RPMI8226 (cell line): ENCODE measurements at places on chromosomes 1 and 21.

DNA sequence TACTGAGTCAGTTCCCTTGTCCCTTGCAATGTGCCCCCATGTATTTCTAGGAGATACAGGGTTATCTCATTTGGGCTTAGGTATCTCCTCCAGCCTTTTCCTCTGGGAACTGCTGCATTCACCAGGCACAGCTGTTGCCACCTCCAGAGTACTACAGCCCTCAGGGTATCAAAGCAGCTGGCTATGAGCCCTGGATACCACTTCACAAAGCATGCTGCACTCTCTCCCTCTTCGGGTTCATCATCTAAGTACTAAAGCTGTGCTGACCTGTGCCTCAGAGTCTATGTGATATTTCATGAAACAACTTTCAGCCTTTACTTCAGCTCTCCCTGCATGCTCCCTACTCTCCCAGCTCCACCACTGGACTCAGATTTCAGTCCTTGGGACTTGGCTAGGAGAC is 62.3 kb downstream of the CCDC185 start:
- no peak for DNase-seq

- DNase-seq = peak; percentile 80
Observed at GRCh38 chr1:37423810-37424209, 50.6 kb upstream of the ZC3H12A start.

DNA sequence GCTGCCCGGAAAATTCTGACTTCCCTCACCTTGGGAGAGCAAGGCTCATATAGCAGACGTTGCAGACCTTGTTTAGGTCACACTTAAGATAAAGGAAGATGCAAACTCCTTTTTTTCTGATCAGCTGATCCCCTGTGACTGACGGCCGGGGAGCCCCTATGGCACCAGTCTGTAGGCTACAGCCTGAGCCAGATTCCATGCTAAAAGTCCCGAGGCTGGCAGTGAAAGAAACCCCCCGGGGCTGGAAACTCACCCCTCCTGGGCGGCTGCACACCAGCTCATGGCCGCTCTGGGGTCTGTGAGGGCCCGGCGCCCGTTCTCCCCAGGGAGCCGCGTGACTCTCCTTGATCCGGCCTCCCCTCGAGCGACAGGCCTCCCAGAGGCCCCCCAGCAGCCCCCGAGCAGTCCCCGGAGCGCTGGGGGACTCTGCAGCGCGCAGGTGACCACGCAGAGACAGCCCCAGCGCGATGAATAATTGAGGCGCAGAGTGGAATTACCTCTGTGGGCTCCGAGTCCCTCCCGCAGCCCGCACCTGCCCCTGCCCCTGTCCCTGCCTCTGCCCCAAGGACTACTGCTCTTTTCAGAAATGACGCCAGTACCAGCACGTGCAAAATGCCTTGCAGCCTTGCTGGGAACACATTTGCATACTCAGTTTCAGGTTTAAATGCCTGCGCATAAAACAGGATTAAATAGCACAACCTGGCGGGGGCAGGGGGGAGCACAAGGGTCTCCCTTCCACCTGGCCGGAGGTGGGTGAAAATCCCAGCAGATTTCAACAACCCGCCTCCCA is 62.6 kb upstream of the CLDN14 start:
- DNase-seq = peak; percentile 76

DNA sequence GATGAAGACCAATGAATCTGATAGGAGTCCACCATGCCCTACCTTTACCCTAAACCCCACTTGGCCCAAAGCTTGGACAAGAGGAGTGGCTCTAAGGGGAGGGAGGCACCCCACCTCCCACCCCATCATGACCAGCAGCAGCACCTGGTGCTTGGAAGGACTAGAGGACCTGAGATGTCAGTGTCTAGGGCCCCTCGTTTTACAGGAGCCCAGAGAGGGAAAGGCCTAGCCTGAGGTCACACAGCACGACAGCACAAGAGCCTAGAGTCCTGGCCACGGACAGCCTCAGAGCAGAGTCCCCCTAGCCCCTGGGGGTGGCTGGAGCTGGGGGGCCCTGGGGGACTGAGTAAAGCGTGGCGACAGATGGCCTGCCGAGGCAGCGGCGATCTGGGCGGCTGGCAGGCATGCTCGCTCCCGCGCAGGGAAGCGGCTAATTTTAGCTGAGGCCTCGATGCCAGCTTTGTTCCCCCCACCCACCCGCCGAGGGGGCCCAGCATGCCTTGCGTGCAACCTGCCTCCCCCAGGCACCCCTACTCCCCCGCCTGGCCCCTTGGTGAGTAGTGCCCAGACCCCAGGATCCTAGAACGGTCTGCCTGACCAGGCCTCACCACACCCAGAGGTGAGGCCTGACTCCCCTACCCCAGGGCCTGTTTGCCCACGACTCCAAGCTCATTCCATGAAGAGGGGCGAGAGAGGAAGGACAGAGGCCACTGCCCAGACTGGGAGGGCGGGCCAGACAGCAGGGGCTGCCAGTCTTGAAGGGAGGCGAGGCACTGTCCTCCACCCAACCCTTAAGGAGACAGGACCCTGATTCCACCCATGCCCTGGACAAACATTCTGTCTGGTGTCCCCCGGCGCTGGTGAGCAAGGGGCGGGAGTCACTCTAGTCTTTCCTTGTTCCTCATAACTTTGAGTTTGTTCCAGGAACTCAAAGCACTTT is 39.0 kb downstream of the AHDC1 start:
- no peak for DNase-seq

DNA sequence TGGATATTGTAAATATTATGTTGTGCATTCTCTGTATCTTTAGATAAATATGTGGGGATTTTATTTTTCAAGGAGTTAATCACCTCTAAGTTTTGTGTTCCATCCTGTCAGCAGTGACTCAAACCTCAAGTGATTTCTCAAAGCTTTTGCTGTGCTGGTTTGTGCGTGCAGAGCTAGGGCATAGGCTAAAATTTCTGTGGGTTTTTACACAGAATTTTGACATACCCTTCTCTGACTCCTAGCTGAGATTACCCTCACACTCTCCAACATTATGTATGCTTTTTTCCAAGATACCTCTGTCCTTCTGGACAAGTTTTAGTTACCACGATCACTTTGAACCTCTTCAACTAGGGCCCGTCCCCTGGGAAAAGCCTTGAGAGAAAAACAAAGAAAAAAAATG is 384.9 kb downstream of the NCAM2 start:
- no peak for DNase-seq

DNA sequence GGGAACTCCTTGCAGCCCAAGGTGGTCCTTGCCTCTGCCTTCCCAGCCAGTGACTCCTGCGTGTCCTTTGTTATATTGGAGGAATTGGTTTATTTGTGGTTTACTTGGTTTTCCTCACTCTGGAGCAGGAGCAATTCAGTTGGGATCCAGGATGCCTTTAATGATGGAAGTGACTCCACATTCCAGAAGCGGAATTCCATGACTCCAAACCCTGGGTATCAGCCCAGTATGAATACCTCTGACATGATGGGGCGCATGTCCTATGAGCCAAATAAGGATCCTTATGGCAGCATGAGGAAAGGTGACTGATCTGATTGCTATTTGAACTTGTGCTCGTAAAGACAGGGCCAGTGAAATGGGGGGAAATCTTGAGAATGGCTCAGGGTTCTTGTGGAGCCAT is 15.1 kb upstream of the PIGV start:
- no peak for DNase-seq

- DNase-seq = no peak
Observed at GRCh38 chr1:231121533-231121932, 40.3 kb upstream of the TRIM67 start.

DNA sequence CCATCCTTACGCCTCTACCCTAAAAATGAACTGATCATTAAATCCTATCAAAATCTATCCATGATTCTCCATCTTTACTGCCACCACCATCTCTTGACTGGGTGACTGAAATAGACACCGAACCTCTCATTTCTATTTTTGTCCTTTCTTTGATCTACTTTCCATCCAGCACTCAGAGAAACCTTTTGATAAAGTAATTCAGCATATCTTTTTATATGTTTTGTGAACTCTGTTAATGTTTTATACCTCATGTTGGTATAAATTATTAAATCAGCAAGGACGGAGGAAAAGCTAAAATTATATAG is 13.0 kb downstream of the PCNX2 start:
- no peak for DNase-seq

- no peak for DNase-seq
Observed at GRCh38 chr1:244645890-244646289, 7.0 kb upstream of the DESI2 start.

DNA sequence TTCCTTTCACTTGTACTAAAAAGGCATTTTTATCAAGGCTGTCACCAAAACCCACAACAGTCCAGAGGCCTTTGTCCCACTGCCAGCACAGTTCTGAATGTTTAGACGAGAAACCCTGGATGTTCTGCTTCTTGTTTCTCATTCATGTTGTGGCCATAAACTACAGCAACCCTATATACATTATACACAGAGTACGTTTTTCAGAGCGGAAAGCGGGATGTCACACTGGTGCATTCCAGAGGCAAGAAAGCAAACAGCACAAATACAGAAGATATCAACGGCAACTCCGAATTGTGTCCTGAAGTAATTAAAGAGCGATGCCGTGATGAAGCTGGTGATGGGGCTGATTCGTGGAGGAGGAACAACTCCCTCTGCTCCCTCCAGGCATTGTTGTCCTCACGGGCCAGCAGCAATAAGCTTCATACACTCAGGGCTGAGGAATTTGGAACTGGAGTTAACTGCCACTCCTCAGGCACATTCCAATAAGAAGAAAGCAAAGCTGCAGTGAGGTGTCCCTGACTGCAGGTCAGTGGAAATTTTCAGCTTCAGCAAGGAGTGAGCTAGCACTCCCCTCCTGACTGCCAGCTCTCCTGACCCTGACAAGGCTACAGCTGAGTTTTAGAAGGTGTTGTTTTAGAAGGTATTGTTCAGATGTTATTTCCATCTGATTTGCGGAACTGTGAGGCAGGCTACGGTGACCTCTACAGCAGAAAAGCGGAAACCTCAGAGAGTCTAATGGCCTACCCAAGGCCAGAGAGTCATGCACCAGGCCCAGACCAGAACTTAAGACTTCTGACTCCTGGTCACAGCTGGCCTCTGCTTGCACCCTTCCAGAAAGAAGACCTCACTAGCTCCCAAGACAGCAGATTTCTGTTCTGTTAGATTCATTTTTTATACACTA is 149.0 kb downstream of the TGFBR3 start:
- no peak for DNase-seq

DNA sequence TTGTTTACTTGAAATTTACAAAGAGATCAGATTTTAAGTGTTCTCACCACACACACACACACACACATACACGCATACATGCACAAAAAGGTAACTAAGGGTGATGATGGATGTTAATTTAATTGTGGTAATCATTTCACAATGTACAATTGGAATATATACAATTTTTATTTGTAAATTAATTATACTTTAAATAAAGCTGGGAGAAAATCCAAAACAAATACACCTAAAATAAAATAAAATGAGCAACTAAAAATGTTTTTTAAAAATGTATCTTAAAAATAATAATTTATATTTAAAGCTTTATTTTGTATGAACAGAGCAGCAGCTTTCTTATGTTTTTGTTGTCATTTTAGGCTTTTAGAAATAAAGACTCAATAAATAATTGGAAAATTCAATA is 8.2 kb upstream of the INSL5 start:
- no peak for DNase-seq

DNA sequence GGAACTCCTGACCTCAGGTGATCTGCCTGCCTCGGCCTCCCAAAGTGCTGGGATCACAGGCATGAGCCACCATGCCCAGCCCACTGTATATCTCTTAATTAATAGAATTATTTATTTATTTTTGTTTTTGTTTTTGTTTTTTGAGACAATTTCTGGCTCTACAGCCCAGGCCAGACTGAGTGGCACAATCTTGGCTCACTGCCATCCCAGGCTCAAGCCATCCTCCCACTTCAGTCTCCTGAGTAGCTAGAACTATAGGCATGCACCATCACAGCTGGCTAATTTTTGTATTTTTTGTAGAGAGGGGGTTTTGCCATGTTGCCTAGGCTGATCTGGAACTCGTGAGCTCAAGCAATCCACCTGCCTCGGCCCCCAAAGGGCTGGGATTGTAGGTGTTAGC is 15.7 kb upstream of the WDTC1 start:
- peak; percentile 34 for DNase-seq

- no peak for DNase-seq
Observed at GRCh38 chr1:2933431-2934155, 87.7 kb upstream of the ACTRT2 start.

DNA sequence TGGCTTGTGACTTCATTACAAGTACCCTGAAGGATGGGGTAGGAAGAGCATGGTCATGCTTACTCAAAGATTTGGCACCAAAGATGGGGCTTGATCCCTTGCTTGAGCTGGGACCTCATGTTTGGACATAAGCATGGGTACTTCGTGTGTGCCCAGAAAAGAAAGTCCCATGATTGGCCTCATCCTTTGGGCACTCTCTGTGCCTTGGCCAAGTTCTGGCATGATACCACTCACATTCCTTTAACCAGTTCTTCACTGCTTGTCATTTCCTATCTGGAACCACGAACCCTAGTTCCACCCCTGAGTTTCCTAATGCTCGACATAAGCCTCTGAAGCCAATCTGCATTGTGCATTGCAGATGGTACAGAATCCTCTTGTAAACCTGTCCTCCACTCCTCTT is 107.0 kb downstream of the NAV1 start:
- no peak for DNase-seq

DNA sequence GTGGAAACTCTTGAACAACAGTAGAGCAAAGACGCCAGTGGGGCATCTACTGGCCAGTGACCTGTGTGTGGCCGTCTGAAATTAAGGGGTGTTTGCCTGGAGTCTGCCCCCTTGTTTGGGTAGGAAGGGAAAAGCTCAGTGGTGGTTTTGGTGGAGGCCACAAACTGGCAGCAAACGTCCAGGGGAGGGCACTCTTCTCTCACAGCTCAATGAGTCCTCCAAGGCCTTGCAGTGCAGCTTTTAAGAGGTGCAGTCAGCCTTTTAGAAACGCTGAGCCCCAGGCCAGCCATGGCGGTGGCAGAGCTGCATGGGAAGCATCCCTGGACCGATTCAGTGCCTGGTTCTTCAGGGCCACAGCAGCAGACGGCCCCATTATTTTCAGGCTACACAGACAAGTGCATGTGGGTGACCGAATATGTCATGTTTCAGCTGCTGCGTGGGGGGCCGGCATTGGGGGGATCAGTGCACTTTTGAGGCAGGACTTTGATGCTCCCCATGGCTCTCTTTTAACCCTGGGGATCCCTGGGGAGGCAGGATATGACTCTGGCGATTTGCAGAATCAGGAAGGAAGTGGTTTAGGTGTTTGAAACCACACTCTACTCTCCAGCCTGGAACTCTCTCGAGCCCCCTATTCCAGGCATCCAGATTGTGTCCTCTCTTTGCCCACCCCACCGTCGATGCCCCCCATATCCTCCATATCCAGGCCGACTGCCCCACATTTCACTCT is 414.0 kb downstream of the PRDM2 start:
- DNase-seq = peak; percentile 41

- DNase-seq = peak; percentile 79
Observed at GRCh38 chr21:26169611-26170470, 729 bp downstream of the APP start.

GRCh38 chr21:35024513-35024912 is 24.6 kb downstream of the RUNX1 start:
- DNase-seq = no peak

DNA sequence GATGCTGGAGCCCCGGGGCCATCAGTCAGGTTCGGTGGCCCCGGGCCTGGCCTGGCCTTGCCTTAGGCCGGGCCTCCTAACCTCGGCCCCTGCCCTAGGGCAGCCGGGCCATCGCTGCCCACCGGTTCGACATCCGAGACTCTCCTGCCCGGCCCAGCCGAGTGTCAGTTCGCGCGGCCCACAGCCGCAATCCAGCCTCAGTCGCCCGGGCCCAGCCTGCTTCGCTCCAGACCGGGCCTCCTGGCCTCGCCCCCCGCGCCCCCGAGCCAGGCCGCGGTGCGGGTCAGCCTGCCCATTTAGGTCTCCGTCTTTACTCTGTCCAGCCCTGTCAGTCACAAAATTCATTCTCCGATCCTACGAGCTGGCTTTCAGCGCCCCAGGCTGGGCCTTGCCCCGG is 777 bp downstream of the LRRC41 start:
- DNase-seq = peak; percentile 48
